ENCODE measurements at places on chromosomes 16 and 17.

GRCh38 chr17:27526604-27527002, 70.4 kb downstream of the KSR1 start:
- no peak for DNase-seq

DNA sequence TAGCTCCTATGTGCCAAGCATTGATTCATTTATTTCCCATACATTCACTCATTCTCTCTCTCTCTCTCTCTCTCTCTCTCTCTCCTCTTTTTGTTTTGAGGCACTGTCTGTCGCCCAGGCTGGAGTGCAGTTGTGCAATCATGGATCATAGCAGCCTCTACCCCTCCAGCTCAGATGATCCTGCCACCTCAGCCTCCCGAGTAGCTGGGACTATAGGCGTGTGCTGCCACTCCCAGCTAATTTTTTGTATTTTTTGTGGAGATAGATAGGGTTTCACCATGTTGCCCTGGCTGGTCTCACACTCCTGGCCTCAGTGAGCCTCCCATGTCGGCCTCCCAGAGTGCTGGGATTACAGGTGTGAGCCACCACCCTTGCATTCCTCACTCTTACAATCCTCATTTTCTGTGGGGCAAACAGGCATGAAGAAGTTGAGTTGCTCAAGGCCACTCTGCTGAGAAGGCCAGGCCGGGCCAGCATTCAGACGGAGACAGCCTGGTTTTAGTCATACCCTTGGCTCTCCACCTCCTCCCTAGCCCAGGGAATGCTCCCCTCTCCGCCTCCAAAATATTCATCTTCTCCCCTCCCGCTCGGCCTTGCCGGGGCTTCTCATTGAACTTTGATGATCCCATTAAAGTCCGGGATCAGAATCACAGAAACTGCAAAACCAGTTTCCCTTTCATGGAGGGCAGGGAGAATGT, 765 bp upstream of the PRM2 start:
- no peak for DNase-seq

DNA sequence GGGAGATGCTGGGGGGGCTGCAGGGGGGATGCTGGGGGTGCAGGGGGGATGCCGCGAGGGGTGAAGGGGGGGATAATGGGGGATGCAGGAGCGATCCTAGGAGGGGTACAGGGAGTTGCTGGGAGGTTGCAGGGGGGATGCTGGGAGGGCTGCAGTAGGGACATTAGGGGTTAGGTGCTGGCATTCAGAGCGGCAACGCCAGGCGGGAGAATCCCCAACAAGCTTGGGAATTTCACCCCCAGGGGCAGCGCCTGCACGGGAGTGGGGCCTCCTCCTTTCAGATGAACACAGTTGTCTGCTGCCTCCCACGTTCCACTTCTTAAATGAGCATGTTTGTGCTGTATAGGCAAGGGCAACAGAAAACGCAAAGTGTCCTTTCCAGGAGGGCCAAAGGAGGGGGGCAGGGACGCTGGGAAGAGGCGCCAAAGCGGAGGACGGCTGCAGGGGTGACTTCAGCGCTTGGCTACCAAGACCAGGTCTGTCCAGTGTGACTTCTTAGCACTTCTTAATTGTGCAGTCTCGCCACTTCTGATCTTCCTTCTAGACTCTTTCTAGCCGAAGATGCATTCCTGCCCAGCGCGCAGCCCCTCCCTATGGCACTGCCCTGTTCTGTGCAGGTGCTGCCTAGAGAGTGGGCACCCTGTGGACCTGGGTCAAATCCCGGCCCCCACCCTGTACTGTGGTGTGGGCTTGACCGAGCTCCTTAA, 2.0 kb upstream of the SLC6A4 start:
- DNase-seq: no peak

DNA sequence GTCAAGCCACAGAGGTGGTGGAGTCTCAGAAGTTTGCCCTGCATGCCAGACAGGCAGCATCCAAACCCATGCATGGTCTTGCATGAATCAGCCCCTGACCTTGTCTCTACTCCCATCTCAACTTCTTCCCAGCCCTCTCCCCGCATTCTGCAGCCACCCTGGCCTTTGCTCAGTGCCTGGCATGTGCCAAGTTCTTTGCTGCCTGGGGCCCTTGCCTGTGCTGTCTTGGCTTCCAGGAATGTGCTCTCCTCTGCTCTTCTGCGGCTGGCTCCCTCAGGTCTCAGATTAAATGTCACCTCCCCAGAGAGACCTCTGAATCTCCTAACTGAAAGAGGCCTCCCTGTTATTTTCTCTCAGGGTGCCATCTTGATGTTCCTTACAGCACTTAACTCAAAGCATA, 17.6 kb downstream of the DRC3 start:
- no peak for DNase-seq

GRCh38 chr16:264440-264951, 11.2 kb downstream of the RGS11 start:
- DNase-seq: no peak

GRCh38 chr17:6712058-6712853, 913 bp downstream of the SLC13A5 start:
- DNase-seq: no peak

- no peak for DNase-seq
Measured at GRCh38 chr17:28597606-28598383, 1.0 kb downstream of the SPAG5 start.

GRCh38 chr16:82990155-82990554, 363.4 kb downstream of the CDH13 start:
- DNase-seq: no peak

DNA sequence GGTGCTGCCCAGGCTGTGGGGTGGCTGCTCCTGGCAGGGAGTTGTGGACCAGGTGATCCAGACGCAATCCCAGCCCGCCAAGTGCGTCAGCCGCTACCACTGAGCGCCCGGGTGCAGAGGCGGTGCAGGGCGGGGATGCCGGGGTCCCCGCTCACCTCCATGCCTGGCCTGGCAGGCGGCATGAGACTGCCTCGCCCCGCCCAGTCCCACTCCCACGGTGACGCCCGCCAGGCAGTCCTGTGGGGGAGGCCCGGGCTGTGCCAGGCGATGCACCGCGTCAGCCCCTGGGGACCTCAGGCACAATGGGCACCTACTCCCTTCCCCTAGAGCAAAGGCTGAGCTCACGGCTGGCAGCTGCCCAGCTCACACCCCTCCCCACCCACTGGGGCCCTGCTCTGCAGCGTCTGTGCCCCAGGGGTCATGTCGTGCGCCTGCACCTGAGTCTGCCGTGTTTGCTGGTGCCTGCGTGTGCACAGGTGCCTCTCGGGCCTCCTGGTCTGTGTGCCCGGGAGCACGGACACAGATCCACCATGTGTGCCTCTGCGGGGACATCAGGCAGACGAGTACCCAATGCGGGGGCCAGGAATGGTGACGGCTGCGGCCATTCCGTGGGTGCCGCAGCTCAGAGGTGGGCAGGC, 5.3 kb downstream of the RPUSD1 start:
- DNase-seq: no peak

- no peak for DNase-seq
Measured at GRCh38 chr16:58126451-58126961, 2.7 kb downstream of the CFAP20 start.

DNA sequence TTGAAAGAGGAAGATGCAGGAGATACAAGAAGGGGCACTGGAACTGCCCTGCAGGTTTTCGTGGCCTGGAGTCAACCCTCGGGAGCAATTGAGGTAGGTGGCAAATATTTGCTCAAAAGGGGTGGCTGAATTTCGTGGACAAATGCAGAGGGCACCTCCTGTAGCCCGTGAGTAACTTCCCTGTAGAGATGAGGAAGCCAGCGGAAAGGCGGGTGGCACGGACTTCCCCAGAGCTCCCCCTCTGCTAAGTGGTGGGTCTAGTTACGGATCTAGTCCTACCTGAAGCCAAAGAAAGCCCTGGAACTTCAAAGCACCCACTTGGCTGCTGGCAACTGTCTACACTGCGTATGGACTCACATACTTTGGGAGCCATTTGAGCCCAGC, 1.0 kb upstream of the ATP2C2 start:
- DNase-seq: no peak

GRCh38 chr17:49337884-49338283, 24.2 kb downstream of the ZNF652 start:
- DNase-seq: no peak

GRCh38 chr17:56038131-56038530, 115.1 kb upstream of the ANKFN1 start:
- DNase-seq: no peak

GRCh38 chr16:31107465-31107867, 720 bp upstream of the BCKDK start:
- DNase-seq: no peak

DNA sequence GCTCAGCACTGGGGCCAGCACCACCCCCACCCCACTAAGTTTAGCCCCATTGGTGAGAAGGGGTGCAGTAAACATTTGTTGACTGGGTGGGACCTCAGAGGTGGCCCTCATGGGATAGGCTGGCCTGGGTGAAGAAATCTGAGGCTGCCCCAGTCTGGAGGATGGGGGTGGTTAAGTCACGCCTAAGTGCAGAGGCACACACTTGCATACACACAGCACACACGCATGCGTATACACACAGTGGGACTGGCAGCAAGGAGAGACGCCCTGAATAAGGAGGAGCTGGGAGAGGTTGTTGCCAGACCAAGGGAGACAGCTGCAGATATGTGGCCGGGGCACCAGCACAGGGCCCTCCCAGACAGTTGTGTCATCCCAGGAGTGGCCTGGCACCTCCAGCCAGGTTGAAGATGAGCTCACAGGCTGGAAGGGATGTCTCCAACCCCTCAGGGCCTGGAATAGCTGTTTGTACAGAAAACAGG, 3.0 kb upstream of the BCAR1 start:
- no peak for DNase-seq

GRCh38 chr16:46736695-46737094, 11.4 kb downstream of the MYLK3 start:
- DNase-seq: no peak

DNA sequence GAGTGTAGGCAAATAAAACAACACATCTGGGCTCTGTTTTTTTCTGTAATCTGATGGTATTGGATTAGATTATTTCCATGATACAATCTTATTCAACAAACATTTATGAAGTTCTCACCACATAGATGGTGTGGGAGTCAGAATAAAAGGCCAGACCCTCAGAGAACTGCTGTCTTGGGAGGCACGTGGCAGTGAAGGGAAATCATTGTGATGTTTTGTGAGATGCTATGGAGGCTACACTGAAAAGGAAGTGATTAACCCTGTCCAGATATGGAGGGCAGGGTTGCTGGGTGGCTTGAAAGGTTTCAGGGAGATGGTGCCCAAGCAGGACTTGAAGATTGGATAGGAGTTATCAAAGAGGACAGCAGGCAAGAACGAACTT, 35.6 kb downstream of the DHRS7B start:
- no peak for DNase-seq

- DNase-seq: no peak
Measured at GRCh38 chr16:26747760-26748159, 319.0 kb upstream of the C16orf82 start.

DNA sequence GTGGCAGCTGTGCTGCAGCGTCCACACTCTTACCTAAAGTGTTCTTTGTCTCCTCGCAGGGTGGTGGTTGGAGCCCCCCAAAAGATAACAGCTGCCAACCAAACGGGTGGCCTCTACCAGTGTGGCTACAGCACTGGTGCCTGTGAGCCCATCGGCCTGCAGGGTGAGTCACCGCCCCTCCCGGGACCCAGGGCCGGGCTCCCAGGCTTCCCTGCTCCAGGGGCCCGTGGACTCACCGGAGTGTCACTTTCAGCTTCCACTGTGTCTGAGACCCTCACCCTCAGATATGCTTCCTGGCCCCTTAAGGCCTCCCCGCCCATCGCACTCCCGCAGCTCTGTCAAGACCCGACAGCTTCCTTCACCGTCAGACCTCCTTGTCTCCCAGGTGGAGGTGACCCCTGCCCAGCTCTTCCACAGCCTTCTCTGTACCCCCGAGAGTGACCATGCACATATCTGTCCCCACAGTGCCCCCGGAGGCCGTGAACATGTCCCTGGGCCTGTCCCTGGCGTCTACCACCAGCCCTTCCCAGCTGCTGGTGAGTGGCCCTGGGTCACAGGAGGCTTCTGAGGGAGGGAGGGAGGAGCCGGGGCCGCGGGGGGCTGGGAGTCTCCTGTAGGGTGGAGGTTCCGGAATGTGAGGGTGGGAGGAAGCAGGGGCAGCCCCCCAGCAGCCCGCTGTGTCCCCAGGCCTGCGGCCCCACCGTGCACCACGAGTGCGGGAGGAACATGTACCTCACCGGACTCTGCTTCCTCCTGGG, 1.8 kb downstream of the ITGAX start:
- DNase-seq: no peak

- no peak for DNase-seq
Measured at GRCh38 chr16:62225675-62226074, 189.4 kb upstream of the CDH8 start.

DNA sequence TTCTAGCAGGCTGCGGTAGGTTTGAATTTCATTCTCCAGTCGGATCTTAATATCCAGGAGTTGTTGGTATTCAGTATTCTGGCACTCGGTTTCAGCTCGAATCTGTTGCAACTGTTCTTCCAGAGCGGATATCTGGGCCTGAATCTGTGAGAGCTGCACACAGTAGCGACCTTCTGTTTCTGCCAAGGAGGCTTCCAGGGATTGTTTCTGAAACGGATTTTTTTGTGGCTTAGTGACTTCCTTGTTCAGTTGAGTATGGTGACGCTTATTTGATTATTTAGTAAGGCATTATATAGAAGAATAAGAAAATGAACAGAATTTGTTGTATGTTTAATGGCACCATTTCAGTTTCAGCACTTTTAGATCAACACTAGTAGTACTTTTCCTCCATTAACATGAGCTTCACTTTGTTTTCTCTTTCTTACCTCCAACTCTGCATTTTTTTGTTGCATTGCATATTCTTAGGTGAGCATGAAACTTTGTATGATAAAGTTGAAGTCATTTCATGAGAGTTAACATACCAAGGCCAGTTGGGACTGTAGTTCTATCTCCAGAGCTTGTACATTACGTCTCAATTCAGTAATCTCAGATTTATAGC, 2.8 kb downstream of the KRT10 start:
- no peak for DNase-seq

GRCh38 chr17:33291248-33292200, 1.6 kb downstream of the ASIC2 start:
- DNase-seq: no peak

DNA sequence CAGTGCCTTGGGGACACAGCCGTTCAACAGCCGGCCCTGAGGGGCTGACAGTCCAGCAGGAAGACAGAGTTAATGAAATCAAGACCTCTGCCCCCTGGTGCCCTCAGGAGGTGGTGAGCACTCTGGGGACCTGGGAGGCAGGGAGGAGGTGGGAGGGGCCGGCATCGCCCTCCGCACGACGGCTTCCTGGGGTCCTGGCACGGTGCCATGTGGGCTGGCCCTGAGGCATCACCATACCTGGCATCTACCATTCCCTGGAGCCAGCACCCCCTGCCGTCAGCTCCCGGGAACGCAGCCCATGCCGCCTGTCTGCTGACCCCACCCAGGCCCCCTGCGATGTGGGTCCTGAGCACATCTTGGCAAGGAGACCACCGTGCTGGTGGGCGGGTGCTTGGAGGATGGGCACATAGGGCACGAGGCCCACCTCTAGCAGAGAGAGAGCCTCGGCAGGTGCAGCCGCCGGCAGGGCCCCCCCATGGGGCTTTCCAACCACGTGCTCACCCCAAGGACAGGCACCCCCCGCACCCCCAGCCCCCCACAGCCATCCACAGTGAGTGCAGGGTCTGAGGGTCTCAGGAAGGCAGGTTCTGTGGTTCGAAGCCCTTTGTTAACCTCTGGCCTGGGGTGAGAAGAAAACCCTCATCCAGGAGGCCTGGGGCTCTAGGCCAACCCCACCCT, 52.5 kb downstream of the ZFPM1 start:
- peak; percentile 41 for DNase-seq

- DNase-seq: no peak
Measured at GRCh38 chr16:13379266-13379665, 477.9 kb downstream of the SHISA9 start.

All from stimulated activated CD8-positive, alpha-beta memory T cell treated with anti-CD3 and anti-CD28 coated beads, Interleukin-4, amount 100 ng/mL, for 4 hours (primary cell).